ENCODE measurements at places on chromosomes 2 and 18.

DNA sequence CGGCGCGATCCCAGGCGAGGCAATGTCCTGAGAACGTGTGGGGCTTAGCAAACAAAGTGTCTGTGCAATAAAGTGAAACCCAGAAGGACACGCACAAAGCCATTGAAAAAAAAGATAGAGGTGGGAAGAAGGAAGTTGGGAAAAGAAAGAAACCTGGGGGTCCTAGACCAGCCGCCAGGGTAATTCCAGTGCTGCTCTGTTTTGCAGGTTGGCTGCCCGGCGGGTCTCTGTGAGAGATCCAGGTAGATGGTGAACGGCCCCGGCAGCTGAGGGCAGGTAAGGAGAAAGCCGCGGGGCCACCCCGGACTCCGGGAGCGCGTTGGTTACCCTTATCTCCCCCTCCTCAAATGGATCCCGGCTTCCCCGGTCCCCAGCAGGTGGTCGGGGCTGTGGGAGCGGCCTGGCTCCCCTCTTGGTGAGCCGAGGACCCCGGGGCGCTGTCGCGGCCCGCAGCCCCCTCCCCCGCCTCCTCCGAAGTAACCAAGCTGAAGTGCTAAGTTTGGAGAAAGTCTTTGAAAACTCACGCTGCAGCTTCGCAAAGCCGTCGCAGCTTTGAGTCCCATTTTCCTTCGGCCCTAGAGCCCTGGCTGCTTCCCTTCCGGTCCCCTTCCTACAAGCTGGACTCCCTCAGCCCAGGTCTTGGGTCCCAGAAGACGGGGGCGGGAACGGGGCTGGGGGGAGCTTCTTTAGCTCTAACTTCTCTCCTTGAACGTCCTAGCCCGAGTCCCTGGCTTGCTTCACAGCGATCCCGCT lies 588 bp downstream of the OTX1 start:
- DNase-seq = no peak

DNA sequence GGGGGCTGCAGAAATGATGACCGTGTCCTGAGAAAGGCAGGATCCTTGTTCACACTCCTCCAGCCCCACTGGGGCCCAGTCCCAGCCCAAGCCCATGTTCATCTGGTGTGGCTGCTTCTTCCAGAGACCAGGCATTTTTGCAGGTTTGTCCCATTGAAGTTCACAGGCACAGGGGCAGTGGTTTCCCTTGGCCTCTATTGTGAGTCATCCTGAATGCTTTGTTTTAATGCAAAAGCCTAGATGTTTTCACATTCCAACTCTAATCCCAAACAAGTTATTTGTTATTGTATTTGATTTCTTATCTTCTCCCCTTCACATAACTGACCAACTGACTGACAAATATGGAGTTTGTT lies 426.4 kb upstream of the ID2 start:
- DNase-seq = no peak

DNA sequence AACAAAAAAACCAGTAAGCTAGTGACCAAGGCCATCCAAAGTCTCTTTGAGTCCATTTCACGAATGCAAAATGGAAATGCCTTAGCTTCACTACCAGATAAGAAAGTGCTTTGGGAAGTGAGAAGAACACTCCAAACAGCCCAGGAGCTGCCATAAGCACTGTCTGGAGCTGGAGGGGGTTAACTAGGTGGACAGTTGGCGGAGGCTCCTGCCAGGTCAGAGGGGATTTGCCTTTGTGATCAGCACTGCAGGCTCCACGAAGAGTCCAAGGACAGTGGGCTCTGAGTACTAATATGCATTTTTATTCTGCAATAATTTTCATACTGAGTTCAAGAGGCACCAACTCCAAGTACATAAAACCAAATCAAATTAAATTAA lies 233.3 kb upstream of the SMAD2 start:
- no peak for DNase-seq

GRCh38 chr2:182916417-182916816 lies 50.0 kb upstream of the FRZB start:
- no peak for DNase-seq

GRCh38 chr2:68710336-68710735 lies 24.3 kb upstream of the ARHGAP25 start:
- no peak for DNase-seq

GRCh38 chr2:232532419-232532818 lies 6.5 kb downstream of the CHRND start:
- no peak for DNase-seq

- no peak for DNase-seq
Observed at GRCh38 chr18:29225351-29225750, 1048.4 kb upstream of the CDH2 start.
